ENCODE measurements at places on chromosomes 7 and 10.

DNA sequence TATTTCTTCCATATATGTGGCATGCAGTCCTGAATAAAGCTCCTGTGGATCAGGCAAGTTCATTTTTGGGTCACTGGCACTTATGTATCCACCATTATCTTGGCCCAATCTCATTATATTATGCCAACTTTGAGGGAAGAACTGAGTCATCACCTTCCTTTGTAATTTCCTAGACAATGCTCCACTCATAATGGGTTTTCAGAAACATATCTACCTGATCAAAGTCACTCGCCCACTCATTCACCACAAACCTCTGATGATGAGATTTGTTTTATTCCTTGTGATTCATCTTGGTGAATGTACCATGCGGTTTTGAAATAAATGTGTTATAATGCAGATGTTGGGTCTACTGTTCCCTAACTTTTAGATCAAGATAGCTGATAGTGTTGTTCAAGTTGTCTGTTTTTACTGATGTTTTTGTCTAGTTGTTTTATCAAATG, 525.8 kb downstream of the KIF20B start:
- DNase-seq = no peak

GRCh38 chr7:151999424-152000090, 25.9 kb upstream of the GALNT11 start:
- no peak for DNase-seq

DNA sequence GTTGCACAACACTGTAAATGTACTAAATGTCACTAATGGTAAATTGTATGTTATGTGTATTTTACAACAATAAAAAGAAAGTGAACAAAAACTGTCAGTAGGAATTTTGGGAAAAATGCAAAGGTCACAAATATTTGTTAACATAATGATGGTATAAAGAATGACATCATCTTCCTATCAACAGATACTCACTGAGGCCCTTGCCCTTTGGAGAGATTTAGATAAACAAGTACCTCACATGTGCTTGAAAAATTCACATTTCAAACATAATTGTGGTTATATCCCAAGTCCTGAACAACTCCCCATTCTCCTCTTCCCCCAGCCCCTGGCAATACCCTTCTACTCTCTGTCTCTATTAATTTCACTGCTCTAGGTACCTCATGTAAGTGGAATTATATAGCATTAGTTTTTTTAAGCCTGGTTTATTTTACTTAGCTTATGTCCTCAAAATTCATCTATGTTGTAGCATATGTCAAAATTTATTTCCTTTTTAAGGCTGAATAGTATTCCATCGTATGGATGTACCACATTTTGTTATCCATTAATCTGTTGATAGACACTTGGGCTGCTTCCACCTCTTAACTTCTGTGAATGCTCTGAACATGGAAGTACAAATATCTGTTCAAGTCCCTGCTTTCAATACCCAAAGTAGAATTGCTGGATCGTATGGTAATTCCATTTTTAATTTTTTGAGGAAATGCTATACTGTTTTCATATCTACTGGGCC, 90.5 kb downstream of the WIPF3 start:
- DNase-seq = no peak

GRCh38 chr7:42698600-42699374, 213.1 kb downstream of the C7orf25 start:
- no peak for DNase-seq

GRCh38 chr10:4822208-4822607, 3.8 kb upstream of the AKR1E2 start:
- DNase-seq = no peak

DNA sequence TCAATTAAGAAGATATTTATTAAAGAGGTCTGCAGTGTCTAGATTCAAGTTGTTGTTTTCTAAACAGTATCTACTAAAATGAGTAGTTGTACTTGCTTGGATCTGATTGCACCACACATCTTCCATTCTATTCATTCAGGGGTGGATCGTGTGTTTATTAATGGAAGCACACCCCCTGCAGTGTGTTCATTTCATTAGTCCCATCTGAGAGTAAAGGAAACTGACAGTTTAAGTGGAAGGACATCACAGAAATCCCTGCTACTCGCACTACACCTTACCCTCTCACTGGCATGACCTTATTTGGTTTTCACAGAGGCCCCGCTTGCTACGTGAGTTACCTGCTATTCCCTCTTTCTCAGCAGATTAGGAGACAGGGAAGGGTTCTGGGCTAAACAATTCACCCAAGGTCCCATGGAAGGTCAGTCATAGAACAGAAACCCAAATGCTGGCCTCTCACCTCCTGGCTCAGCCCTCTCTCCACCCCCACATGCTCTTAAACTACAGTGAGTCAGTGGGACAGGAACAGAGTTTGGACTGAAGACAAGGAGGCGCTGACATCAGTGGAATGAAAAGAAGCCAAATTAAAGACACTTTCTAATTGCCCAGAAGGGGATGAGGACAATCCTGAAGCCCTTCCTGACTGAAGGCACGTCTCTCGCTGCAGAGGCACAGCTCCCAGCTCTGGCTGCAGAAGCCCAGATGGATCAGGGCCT, 369.2 kb upstream of the NRP1 start:
- no peak for DNase-seq

- no peak for DNase-seq
Observed at GRCh38 chr7:77458786-77459185, 42.6 kb upstream of the GSAP start.

GRCh38 chr7:139887992-139888481, 59.0 kb downstream of the TBXAS1 start:
- no peak for DNase-seq

DNA sequence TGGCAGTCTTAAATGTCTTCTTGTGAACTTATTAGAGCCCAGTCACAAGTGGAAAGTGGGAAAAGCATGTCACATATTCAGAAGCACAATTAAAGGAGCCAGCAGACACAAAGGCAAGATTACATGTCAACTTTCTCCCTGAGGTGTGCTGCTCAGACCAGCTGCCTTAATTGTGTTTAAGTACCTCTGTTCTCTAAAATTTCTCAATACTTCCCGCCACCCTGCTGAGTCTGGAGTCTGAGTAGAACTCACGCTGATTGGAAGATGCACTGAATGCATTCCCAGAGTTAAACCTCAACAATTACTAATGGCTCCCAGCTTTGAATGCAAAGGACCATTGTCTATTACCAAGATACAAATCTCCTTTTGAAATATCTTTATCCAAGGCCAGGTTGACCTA, 166.4 kb upstream of the COBL start:
- DNase-seq = no peak

DNA sequence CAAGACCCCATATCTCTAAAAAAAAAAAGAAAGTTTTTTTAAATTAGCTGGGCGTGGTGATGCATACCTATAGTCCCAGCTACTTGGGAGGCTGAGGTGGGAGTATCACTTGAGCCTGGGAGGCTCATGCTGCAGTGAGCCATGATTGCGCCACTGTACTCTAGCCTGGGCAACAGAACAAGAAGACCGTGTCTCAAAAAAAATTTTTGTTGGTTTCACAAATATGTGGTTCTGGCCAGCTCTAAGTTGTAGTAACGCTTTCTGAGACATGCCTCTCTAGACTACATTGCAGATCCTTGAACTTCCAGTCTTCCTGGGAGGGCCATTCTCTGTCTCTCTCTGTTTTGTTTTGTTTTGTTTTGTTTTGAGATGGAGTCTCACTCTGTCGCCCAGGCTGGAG, 24.6 kb upstream of the RHBDD2 start:
- no peak for DNase-seq

- DNase-seq = no peak
Observed at GRCh38 chr10:72981028-72981881, 26.6 kb upstream of the PLA2G12B start.

Measured in stimulated activated naive CD4-positive, alpha-beta T cell (primary cell).